Calu3 (cell line): ENCODE measurements at places on chromosomes 7 and 10. TPM values are rescaled to one million over a fixed set of nuclear protein-coding genes. Genes with fewer than 3 reads are reported as not detected.
A peak's percentile ranks its signal among the peaks of the same experiment; 100 is the strongest.

Gene NRCAM
- 11.1 and 15.0 TPM in 2 replicates for total RNA-seq

Gene RELN
- total RNA-seq, result 0.31 and 0.44 TPM in 2 replicates

Gene RPEL1
- total RNA-seq, result 0.57 and 0.61 TPM in 2 replicates

DNA sequence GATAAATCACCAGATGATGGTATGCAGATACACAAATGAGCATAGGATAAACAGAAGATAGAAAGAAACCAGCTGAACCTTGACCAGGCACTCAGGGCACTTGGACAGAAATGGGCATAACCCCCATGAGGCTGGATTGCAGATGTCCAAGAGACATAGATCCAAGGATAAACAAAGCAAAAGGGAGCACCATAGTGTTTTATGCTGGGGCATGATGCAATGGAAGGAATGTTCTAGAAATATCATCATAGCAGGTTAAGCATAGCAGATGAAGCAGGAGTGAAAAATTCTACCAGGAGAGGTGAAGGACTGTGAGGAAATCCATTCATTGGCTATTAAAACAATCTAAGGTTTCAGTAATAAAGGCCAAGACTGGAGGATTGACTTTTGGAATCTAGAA is 70.5 kb upstream of the TES start:
- no peak for DNase-seq

DNA sequence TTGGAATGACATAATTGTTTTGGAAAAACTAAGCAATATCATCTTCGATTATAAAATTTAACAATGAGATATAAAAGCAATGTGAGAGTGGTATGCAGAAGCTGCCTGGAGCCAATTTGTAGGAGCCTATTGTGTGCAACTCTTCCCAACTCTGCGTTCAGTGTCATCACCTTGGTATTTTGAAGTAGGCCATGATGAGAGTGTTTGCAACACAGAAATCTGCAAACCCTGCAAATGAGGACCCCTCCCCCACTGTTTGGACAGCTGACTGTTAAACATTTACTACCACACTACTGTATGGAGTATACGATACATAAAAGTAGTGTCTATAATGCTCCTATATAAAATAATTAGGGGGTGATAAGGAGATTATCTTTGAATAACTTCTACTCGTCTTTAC is 531.3 kb downstream of the ATRNL1 start:
- DNase-seq, result no peak

DNA sequence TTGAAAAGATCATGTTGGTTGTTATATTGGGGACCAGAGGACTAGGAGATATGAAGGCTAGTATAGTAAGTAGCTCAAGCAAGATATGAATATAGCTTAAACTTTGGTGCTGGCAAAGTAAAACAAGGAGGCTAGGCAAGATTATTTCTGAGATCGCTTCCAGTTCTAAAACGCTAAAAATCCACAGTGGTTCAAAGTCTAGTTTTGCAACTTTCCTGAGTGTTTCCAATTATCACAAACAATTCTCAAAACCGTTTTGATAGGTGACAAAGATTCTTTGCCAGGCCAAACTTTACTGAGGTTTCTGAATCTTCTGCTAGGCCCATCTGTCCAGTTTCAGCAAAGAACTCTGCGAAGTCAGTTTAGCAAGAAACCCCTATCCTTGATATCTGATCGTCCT is 35.3 kb downstream of the PDZD8 start:
- DNase-seq, result no peak

GRCh38 chr7:5850944-5851343 is 29.7 kb upstream of the OCM start:
- DNase-seq, result no peak

- no peak for DNase-seq
Observed at GRCh38 chr7:78493401-78493800, 694.8 kb downstream of the PHTF2 start.

DNA sequence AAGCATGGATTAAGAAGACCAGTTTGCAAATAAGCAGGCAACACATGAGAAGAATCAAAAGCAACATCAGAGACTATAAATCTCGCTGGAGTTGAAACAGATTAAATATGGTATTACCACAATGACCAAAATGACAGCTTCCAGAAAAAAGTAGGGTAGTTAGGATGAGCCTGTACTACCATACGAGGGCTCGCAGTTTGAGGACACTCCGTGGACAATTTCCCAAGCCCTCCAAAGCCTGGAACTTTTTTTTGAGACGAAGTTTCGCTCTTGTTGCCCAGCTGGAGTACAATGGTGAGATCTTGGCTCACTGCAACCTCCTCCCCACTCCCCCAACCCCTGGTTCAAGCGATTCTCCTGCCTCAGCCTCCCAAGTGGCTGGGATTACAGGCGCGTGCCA is 1.0 kb downstream of the LRRC17 start:
- DNase-seq, result no peak

GRCh38 chr7:80679921-80680907 is 41.8 kb downstream of the CD36 start:
- no peak for DNase-seq

DNA sequence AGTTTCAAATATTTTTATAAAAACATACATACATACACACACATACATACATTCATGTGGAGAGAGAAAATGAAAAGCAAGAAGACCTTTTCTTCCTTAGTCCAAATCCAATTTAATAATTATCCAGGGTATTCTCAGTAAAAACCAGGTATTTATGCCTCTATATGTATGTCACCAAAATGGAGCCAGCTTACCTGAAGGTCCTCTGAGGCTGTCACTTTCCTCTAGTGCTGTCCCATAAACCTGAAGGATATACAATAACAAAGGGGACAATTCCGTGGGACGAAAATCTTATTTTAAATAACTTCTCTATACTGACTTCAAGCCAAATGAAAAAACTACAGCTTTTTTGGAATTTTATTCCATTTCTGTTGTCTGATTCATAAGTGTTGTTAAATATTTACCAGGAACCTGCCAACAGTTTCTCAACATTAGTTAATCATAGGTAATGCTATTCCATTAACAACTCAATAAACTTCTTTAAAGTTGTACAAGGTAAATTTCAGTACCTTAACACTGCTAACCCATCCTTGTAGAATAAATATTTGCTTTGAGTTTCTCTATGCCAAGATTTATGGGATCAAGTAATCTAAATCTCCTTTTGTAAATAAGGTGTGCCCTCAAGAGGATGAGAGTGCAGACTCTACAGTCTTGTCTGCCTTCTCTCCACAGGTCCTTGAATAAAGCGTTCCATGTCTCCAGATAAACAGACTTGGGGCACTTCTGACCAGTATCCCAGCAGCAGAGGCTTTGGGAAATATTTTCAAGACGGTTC is 260.3 kb downstream of the AHR start:
- DNase-seq, result peak; percentile 21

GRCh38 chr7:157977717-157978496 is 609.7 kb downstream of the PTPRN2 start:
- no peak for DNase-seq

GRCh38 chr7:128125816-128126215 is 94.6 kb upstream of the LRRC4 start:
- no peak for DNase-seq
